ENCODE measurements at places on chromosomes 2 and 18.
A peak's percentile ranks its signal among the peaks of the same experiment; 100 is the strongest.

- DNase-seq = no peak
These were observed 43.6 kb downstream of the SANBR start for GRCh38 chr2:61109291-61109690.

DNA sequence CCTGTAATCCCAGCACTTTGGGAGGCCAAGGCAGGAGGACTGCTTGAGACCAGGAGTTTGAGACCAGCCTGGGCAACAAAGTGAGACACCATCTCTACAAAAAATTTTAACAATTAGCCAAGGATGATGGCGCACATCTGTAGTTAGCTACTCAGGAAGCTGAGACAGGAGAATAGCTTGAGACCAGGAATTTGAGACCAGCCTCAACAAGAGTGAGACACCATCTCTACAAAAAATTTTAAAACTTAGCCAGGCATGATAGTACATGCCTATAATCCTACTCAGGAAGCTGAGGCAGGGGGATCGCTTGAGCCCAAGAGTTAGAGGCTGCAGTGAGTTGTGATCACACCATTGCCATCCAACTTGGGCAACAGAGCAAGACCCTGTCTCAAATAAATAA lies 7.0 kb downstream of the MEMO1 start:
- no peak for DNase-seq

DNA sequence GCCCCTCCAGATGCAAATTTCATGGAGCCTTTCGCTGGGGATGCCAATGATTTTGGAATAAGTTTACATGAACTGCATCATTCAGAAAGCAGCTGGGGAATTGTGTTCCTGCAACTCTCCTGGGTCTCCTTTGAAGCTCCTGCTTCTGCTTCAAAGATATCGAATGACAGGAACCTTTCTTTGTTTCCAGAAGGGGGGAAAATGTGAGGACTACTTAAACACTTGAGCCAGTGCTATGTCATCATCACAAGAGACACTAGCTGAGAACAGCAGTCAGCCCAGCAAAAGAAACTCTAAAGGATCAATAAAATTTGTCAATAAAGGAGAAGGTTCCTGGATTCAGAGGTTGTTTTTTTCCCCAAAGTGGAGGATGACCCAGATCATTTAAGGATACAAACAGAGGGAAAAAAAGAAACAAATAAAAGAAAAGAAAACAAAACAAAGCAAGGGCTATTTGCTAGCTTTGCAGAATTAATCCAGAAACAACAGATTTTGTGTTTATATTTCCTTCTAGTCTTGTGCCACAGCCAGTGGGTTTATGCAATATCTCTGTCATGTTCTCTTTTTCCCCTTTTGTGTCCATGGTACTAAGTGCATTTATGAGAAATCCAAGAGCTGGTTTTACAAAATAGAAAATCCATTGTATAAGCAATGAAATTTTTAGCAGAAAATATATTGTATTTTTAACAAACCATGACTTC lies 463.7 kb downstream of the CDH2 start:
- no peak for DNase-seq

DNA sequence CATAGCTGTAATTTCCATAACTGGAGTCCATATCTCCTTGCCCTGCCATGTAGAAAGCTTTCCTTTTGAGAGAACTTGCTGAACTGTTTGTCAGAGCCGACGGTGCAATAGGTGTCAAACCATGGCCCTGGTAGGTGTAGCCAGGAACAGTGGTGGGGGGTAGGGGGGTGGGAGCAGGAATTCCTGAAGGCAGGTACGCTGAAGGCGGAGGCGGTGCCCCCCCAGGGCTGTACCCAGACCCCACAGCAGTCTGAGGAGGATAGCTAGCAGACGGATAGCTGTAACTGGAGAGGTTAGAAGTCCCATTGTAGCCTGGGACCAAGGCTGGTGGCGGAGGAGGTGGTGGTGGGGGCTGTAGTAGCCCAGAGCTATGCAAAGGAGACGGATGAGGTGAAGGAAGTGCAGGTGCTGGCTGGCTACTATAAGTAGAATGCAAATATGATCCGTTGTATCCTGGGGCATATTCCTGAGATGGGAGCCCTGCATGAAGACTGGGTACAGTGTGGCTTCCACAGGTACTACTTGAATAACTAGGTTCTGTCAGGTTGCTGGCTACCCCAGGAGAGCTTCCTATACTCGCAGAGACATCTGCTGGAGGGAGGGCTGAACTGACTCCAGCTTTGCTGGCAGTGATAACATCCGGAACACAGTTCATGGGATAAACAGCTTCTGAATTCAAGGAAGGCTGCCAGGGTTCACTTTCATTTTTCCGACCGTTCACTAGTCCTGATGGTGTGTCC lies 124.8 kb downstream of the FIGN start:
- peak; percentile 98 for DNase-seq

DNA sequence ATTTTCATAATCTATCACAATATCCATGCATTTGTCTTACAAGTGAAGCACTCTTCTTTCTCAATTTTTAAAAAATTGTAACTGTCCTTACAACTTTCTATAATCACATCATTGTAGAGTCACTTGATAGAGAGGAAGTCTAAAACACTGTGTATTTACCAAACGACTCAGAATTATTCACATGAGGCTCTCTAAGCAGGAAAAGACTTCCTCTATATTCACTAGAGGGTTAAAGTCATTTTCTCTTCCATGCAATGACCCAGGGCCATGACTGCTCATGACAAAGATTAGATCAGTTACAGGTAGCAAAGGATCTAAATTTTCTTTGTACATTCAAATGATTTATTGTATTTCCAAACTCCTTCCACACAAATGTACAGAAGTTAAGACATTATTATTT lies 9.0 kb upstream of the SLC1A4 start:
- DNase-seq = no peak

DNA sequence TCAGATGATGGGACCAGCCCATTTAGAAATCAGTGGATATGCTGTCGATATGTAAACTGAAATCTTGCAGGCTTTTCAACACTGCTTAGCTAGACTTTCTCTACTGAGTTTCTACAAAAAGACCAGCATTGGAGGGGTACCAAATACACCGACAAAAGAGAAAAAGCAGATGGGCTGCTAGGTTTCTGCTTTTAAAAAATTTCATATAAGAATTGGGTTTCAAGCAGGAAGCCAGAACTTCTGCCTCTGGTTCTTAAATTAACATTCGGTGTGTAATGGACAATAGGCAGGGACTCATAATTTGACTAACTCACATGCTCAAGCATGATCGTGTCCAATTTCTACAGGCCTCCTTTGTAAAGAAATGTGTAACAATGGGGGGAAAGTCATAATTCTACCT lies 3.1 kb downstream of the ARL4C start:
- no peak for DNase-seq

DNA sequence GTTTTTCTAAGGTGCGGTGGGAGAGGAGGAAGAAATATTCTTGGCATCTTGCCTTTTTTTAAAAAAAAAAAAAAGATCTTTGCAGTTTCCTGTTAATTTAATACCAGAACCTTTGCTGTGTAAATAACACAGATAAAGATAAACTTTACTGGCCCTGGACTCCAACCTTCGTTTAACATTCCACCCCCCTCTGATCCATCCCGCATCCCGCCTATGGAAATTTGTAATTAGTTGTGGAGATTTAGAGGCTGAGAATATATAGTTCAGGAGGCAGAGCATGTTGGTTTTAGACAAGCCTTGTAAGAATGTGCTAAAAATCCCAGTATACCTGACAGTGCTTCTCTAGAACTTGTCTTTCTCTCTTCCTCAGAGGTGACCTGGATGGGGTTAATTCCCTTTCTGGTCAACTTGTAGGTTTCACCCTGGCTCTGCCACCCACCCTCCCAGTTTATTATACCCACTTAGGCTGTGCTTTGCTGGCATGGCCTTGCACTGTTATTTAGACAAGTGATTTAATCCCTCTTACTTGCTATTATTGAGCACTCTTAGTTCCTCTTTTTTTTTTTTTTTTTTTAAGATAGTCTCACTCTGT lies 2.9 kb upstream of the C2orf72 start:
- no peak for DNase-seq

DNA sequence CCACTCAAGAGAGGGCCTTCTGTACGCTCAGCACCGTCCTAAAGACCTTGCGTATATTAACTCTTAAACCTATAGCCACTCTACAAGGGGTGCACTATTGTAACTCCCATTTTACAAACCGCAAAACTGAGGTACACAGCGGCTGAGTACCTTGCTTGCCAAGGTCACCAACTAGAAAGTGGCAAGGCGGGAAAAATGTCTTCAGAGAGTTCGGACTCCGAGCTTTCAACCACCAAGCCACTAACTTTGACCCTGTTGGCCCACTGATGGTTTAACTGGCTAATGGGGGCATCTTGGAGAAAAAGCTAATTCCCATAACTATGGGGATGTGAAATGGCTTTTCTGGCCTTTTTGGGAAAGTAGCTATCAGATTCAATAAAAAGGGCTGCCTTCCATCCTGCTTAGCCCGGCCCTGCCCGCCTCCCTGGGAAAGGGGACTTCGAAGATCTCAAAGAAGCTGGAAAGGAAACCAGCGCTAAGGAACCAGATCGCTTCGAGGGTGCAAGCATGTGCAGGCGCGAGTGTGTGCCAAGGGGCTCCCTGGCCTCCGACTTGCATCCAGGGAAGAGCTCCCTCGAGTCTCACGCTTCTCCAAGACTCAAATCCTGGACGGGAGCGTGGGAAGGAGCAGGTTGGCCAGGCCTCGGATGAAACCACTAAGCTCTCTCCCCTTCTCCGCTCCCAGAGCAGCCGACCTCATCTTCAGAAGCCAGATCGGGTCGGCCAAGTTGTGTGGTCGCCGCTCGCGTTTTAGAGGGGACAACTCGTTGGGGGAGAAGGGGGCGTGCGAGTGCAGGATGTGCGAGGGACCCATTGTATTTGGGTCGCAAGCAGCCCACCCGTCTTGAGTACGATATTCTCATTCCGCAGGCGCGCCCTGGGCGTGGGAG lies 2.2 kb upstream of the SP5 start:
- DNase-seq = no peak

- DNase-seq = peak; percentile 87
These were observed 98.7 kb downstream of the TCF4 start for GRCh38 chr18:55489034-55489986.

All from NCI-H526 (cell line).